ENCODE measurements at places on chromosomes 1 and 21. TPM values are rescaled to one million over a fixed set of nuclear protein-coding genes. Genes with fewer than 3 reads are reported as not detected.

DNA sequence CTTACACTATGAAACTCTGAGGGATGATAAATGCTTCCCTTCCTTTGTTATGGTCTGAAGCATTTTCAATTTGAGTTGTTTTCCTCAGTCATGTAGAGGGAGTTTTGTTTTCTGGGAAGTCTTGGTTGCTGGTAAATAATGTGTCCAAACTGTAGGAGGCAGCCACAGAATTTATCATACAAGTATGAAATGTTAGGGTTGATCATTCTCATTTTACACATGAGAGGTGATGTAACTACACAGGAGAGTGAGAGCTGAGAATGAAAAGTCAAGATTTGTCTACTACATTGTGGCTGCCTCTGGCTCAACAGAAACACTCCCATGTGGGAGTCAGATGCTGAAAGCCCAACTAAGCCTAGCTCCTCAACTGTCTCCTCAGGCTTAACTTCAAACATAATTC lies 182.5 kb upstream of the SGIP1 start:
- no peaks in the 10 kb centered on the region for H3K27me3 ChIP-seq
- no peak overlapping the region for H3K4me3 ChIP-seq
- H3K27ac ChIP-seq = no peak overlapping the region

GRCh38 chr1:230677200-230677599 lies 34.9 kb downstream of the COG2 start:
- no peak for DNase-seq
- no peaks in the 10 kb centered on the region for H3K27me3 ChIP-seq
- no peaks in the 10 kb centered on the region for H3K4me1 ChIP-seq
- peaks cover 54% of the 10 kb centered on the region for H3K36me3 ChIP-seq
- H3K27ac ChIP-seq = no peak overlapping the region
- no peak overlapping the region for H3K4me3 ChIP-seq

- H3K36me3 ChIP-seq = no peaks in the 10 kb centered on the region
- H3K4me1 ChIP-seq = peaks cover 8% of the 10 kb centered on the region
- peak; percentile 54 for DNase-seq
- peak overlapping the region; percentile 70 for H3K4me3 ChIP-seq
These were observed 992 bp downstream of the TENT5C start for GRCh38 chr1:117606649-117607430.

DNA sequence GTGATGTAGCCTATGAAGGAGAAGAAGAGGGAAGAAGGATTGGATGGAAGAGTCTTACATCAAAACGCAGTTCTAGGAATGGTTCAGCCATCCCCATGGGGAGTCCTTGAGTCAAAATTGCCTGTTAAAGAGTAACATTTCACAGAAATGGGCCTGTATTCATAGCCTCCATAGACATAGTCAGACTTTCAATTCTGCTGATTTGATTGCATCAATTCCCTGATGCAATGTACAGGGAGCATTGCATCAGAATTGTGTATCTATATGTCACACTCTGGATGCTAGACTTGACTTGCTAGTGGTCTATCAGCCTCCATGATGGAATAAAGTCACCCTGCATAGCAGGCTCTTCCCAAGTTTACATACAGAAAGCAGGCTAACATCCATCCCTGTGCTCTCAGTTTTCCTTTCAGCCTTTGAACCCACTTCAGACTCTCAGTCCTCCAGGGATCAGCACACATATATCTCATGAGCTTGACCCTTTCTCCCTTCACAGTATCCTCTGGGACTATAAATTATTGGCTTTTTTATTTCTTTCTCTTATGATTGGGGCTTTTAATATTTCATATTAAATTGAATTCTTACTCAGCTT lies 1111.7 kb upstream of the B3GALT2 start:
- no peak overlapping the region for H3K4me3 ChIP-seq
- no peak overlapping the region for H3K27ac ChIP-seq
- H3K36me3 ChIP-seq = no peaks in the 10 kb centered on the region
- no peak for DNase-seq
- no peaks in the 10 kb centered on the region for H3K4me1 ChIP-seq

- no peaks in the 10 kb centered on the region for H3K36me3 ChIP-seq
- H3K27ac ChIP-seq = no peak overlapping the region
- no peak overlapping the region for H3K4me3 ChIP-seq
These were observed 63.7 kb downstream of the TENT5C start for GRCh38 chr1:117669572-117669971.

DNA sequence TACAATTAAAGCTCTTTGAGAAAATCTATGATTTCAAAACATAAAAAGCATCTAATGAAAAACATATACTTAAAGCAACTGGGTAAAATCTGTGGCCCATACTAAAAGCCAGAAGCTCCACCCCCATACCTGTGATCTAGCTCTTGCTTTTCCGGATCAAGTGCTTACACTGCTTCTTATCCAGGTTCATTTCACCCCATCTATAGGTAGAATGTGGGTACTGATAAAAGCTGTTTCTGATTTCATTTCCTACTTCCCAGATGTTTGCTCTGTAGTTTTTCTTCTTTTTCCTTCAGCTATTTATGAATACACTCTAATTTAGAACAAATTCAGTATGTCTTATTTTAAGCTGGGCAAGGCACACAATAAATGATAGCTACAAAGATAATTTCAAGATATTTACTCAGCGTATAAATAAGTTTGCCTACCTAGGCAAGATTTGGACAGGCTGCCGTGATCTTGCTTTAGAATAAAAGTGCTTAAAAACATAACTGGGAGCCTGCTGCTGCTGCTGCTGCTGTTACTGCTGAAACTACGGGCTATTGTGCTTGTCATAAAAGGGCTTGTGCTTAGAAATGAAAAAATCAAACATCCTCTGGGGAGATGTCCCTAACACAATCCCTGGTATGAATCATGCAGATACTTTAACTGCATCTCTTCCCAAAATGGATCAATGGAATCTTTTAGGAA lies 2.1 kb downstream of the SIPA1L2 start:
- no peak overlapping the region for H3K27ac ChIP-seq
- peaks cover 29% of the 10 kb centered on the region for H3K27me3 ChIP-seq
- no peak for DNase-seq
- H3K36me3 ChIP-seq = no peaks in the 10 kb centered on the region

GRCh38 chr1:61141288-61142042 lies 59.1 kb downstream of the NFIA start:
- H3K27me3 ChIP-seq = no peaks in the 10 kb centered on the region
- no peak overlapping the region for H3K4me3 ChIP-seq
- no peaks in the 10 kb centered on the region for H3K36me3 ChIP-seq

The TMEM82 gene
- 0.21 TPM for total RNA-seq

The LRRC53 gene
- total RNA-seq = not detected

The KCNC4 gene
- 11.2 TPM for total RNA-seq

Measured in H1 (cell line).